T-helper 1 cell (primary cell): ENCODE measurements at places on chromosomes 1 and 21.

DNA sequence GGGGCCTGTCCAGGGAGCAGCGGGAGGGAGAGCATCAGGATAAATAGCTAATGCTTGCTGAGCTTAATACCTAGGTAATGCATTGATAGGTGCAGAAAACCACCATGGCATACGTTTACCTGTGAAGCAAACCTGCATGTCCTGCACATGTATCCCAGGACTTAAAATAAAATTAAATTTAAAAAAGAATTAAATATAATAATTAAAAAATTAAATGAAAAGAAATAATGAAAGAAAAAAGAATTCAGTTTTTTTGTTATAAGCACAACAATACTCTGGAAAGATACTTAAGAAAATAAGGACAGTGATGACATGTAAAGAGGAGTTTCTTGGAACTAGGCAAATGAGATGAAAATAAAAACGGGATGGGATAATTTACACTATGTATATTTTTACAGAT, 386.2 kb downstream of the LRRIQ3 start:
- DNase-seq = no peak

DNA sequence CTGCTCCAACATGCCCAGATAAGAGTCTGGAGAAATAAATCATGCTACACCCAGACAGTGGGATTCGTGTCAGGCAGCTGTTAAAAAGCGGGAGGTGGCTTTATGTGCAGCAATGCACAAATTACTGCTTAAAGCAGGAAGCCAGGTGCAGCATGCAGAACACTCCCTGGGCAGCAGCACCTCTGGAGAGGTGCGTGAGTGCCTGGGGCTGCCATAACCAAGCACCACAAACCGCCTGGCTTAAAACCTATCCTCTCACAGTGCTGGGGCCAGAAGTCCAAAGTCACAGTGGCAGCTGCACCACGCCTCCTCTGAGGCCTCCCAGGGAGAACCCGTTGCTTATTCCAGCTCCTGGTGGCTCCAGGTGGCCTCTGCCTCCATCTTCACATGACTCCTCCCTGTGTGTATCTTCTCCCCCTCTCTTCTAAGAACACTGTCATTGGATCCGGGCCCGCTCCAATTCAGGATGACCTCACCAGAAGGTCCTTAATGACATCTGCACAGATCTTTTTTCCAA, 115.6 kb downstream of the SIK1 start:
- DNase-seq = no peak

- DNase-seq = no peak
Observed at GRCh38 chr1:93631626-93632365, 49.8 kb downstream of the BCAR3 start.

DNA sequence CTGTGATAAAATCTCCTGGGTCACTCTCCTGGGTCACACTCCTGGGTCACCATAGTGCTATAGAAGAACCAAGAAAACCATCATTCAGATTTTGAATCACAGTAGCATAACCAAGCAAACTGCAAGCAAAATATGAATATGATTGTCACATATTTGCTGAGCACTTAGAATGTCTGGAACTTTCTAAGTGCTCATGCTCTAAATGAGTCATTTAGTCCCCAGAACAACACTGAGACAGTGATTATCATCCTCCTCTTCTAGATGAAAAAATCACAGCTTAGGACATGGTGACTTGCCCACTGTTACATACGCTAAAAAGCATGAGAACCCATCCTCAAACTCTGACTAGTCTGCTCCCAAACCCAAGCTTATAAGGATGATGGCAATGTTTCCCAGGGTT, 39.5 kb upstream of the DDAH1 start:
- no peak for DNase-seq

DNA sequence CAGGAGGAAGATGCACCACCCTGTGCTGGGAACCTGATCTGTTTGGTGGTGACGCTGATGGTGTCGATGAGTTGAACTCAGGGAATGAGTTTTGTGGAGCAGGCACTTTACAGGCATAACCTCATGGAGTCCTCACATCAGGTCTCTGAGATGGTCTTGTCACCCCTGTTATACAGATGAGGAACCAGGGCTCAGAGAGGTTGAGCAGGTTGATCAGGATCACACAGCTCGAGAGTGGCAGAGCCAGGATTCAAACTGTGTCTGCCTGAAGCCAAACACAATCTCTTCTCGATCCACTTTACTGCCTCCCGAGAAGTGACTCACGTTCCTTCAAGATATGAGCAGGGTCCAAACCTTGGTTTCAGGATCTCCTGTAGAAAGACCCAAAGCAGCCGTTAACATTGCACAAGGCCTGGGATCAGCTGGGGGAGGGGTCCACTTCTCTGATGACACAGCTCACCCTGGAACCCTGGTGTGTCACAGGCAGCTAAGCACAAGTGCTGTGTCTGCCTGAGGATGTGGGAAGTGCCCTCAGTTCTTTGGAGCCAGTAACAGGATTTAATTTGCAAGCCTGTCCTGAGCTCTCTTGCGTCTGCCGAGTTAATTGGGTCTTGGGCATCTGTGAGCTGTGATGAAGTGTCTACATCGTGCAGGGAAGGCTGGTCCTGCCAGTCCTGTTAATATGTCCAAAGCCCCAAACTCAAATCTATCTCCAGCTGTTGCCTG, 65.4 kb upstream of the STUM start:
- no peak for DNase-seq

GRCh38 chr1:24930260-24931145, at the start of gene RUNX3:
Gene RUNX3 (minus strand): TSS chr1:24930276. CDS start chr1:24929868, 408 bp downstream.
- DNase-seq = peak; percentile 96

- no peak for DNase-seq
Observed at GRCh38 chr1:228899421-228899956, 164.2 kb downstream of the RHOU start.

GRCh38 chr1:26029864-26030481, 8.4 kb downstream of the EXTL1 start:
- no peak for DNase-seq

GRCh38 chr1:67627906-67628305, 57.1 kb upstream of the GADD45A start:
- no peak for DNase-seq

DNA sequence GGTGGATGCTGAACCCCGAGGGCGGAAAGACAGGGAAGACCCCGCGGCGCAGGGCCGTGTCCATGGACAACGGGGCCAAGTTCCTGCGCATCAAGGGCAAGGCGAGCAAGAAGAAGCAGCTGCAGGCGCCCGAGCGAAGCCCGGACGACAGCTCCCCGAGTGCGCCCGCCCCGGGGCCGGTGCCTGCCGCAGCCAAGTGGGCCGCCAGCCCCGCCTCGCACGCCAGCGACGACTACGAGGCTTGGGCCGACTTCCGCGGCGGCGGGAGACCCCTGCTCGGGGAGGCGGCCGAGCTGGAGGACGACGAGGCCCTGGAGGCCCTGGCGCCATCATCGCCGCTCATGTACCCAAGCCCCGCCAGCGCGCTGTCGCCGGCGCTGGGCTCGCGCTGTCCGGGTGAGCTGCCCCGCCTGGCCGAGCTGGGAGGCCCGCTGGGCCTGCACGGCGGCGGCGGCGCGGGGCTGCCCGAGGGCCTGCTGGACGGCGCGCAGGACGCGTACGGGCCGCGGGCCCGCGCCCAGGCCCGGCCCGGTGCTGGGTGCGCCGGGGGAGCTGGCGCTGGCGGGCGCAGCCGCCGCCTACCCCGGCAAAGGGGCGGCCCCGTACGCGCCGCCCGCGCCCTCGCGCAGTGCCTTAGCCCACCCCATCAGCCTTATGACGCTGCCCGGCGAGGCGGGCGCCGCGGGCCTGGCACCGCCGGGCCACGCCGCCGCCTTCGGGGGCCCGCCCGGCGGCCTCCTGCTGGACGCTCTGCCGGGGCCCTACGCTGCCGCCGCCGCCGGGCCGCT, 20.7 kb downstream of the FOXO6 start:
- DNase-seq = no peak

DNA sequence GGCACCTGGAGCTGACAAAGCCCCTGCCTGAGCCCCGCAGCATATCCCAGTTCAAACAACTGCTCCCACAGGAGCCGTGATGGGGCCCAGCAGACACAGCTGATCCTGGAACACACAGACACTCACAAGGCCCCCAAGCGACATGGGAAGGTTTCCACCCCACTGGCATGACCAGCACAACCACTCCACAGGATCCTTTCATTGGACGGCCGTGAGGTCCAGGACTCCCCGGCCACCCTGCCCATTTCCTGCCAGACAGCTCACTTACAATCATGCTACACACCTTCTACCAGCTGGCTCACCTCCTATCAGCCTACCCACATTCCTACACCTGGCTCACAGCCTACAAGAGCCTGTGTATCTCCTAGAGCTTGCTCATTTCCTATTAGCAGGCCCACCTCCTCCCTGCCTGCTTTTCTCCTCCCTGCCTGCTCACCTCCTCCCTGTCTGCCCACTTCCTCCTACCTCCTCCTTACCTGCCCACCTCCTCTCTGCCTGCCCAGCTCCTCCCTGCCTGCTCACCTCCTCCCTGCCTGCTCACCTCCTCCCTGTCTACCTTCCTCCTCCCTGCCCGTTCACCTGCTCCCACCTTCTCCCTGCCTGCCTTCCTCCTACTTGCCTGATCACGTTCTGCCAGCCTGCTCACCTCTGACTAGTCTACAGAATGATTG, 73.9 kb downstream of the MATN1 start:
- DNase-seq = no peak

- DNase-seq = no peak
Observed at GRCh38 chr1:58971629-58972140, 187.8 kb upstream of the JUN start.

- no peak for DNase-seq
Observed at GRCh38 chr1:86303041-86303690, 93.0 kb downstream of the ODF2L start.

GRCh38 chr1:166839600-166840308, 479 bp downstream of the POGK start:
- peak; percentile 50 for DNase-seq

DNA sequence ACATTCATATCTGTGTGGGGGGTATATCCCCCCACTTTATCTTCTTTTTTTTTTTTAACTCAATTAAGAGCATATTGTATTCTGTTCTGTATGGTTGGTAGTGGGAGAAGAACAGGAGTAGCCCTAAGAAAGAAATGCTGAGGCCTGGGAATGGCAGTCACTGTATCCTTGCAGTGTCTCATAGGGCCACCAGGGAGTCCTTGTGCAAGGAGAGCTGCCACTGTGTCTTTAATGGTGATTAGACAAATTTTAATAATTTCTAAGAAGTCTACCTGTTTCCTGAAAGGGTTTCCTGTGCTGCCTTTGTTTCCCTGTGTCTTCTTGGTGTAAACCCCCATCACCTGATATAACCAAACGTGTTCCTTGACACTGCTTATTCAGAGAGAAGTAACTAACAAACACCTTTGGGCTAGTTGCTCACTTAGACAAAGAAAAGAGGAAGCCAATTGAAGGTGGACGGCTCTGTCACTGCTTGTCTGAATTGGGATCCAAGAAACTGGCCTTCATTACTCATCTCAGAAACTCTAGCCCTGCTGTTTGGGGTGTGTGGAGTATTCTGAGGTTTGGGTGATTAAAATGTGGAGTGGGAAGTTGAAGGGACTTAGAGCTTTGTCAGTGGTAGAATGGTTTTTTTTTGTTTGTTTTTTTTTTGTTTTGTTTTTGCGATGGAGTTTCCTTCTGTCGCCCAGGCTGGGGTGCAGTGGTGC, 15.2 kb downstream of the GIPC2 start:
- no peak for DNase-seq

GRCh38 chr1:147745271-147745670, 15.1 kb downstream of the GJA5 start:
- DNase-seq = no peak

GRCh38 chr21:37804001-37804400, 112.3 kb downstream of the KCNJ6 start:
- DNase-seq = no peak

DNA sequence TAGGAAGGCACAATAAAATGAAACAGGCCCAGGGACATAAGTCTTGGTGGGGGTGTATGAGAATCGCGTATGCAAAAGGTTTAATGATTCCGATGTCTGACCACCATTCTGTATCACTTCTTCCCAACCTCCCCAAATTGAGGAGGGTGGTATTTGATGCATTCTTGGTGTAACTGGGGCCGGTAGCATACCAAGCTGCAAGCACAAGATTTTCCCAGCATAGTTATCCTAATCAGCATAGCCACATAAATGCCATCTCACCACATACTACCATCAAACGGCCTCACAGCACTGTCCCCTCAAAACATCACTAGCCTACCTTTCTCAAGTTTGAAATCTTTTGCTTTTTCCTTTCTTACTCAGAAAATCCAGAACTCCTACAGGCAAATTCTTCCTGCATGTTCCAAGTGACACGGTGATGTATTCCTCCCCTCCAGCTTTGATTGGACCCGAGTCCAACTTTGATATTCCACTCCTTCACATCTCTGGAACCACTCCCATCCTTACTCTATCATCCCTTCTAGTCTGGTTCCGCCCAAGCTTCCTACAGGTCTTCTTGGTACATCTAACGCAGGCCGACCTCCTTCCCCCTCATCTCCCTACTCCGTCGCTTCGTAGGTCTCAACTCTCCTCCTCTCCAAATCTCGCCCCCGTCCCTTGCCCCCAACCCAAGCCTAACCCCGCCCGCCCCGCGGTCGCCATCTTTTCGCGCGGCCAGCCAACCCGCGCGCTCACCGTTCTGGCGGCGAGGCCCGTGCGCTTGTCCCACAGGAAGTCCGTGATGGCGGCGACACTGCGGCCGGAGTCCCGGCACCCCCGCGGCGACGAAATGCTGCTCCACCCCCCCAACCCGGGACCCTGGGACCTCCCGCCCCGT, 600 bp downstream of the CLK2 start:
- DNase-seq = no peak

DNA sequence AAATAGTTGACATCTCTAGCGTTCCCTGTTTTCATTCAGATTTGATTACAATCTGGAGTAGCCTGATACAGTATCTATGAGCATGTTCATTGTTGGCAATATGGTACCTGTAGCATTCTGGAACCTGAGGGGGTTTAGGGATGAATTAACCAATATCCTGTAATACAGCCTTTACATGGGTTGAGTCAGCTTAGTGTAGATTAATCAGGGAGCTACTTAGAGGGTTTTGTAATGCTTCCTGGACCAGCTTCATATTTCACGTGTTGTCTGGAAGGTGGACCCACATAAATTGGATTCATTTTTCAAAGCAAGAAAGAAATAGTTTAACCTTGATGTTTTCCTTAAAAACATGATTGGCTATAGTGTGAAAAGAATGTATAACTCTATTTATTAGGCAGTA, 3.6 kb downstream of the OTUD3 start:
- no peak for DNase-seq

DNA sequence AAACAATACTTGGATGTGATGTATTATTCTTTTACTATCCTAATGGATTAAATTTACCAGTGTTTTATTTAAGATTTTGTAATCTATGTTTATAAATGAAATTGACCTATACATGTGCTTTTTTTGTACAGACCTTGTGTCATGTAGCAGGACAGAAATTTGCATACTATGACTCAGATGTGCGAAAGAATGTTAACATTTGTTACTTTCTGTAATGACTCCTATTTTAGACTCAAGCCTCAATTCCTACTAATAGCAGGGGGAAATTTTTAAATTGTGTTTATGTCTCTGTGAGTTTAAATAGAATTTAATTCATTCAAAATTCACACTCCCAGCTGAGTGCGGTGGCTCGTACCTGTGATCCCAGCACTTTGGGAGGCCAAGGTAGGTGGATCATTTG, 21.8 kb upstream of the RIMKLA start:
- no peak for DNase-seq

- DNase-seq = peak; percentile 60
Observed at GRCh38 chr1:151156515-151156819, at the start of gene TNFAIP8L2. Gene TNFAIP8L2 (plus strand): TSS chr1:151156649. CDS start chr1:151158698, 2,049 bp downstream.
